K562 (cell line): ENCODE measurements at places on chromosomes 11 and 22. TPM values are rescaled to one million over a fixed set of nuclear protein-coding genes. Genes with fewer than 3 reads are reported as not detected.

GRCh38 chr11:540583-541432, 3.5 kb downstream of the LRRC56 start:
- no peak for DNase-seq

DNA sequence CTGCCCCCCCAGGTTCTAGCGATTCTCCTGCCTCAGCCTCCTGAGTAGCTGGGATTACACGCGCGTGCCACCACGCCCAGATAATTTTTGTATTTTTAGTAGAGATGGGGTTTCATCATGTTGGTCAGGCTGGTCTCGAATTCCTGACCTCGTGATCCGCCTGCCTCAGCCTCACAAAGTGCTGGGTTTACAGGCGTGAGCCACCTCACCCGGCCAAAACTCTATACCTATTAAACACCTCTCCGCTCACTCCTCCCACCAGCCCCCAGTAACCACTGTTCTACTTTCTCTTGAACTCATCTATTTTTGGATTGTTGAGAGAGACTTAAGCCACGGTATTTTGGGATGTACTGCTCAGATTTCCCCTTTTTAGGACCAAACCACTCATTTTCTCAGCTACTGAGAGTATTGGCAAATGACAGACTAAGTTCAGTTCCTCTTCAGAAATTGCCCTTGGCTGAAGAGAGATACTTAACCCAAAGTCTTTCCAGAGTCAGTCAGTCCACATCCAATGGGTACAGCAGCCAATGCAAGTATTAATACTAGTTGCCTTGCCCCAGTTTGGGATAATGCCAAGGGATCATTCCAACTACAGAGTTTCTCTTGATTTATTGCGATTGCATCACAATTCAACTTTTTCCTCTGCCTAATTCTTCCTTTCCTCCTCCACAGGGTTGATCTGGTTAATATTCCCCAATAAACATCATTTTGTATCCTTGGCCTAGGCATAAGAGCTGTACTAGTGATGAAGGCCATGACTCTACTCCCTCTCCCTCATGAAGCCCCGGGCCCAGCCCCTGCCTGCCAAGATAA, 36.8 kb upstream of the CSTF3 start:
- DNase-seq = no peak

The DSCAML1 gene
- not detected in 2 replicates for total RNA-seq

- peak; percentile 75 for DNase-seq
These were observed 5.7 kb upstream of the HINFP start for GRCh38 chr11:119115484-119116234.

The CD248 gene
- total RNA-seq = 0.09 and 0.20 TPM in 2 replicates

DNA sequence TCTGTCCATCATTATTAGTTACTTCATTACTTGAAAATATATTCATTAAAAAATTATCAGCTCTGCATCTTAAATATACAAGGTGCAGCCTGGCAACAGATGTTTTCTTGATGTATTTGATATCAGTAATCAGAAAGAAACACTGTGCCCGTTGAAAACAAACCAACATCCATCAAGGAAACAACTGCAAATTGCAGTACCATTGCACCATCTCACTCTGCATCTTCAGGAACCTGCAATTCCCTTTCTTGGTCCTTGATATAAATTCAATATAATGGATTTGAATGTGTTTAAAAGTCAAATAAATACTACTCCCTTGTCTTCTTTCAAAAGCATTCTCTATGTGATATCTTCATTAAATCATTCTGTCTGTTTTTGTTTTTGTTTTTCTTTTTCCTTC, 1131.2 kb downstream of the FAM181B start:
- DNase-seq = no peak

DNA sequence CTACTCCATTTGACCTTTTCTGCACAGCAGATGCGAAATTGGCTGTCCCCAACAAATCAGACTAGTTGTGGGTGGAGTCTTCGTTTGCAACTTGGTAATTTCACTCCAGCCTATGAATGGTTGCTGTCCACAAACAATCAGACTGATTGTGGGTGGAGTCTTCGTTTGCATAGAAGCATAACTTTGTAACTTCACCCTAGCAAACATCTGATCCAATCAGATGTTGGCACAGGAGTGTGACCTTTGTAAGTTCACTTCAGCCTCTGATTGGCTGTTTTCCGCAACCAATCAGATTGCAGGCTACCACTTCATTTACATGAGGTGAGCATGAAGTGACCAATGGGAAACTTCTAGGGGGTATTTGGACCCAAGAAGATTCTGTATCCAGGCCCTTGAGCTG, 16.3 kb upstream of the CABP2 start:
- DNase-seq = peak; percentile 62

- DNase-seq = peak; percentile 22
These were observed 84.6 kb downstream of the CLPB start for GRCh38 chr11:72349616-72350218.

DNA sequence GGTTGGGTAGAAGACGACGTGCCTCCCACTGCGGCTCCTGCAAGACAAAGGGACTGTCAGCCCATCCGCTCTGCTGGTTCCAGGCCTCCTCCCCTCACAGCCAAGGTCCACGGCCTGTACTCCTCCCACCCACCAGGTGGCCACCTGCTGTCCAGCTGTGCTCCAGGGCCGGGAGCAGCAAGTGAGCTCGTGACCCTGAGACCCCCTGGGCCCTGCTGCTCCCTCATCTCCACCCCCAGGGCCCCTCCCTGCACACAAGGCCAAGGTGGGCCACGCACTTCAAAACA, 27.4 kb downstream of the TSPAN4 start:
- peak; percentile 44 for DNase-seq

DNA sequence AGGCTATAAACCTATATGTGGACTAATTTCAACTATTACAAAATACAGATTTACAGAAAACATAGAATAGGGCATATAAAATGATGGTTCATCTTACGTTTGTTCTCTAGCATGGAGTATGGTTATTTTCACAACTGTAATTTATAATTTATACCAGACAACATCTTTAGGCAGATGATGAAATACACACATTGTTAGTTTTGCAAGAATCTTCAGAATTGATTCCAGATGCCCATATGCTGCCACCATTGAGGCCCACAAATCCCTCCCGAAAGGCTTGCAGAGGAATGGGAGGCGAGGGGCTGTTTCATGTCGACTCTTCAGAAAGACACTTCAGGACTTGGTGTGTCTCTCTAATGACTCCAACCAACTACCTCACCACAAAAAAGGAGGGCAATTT, 6.2 kb downstream of the PTPN5 start:
- no peak for DNase-seq

DNA sequence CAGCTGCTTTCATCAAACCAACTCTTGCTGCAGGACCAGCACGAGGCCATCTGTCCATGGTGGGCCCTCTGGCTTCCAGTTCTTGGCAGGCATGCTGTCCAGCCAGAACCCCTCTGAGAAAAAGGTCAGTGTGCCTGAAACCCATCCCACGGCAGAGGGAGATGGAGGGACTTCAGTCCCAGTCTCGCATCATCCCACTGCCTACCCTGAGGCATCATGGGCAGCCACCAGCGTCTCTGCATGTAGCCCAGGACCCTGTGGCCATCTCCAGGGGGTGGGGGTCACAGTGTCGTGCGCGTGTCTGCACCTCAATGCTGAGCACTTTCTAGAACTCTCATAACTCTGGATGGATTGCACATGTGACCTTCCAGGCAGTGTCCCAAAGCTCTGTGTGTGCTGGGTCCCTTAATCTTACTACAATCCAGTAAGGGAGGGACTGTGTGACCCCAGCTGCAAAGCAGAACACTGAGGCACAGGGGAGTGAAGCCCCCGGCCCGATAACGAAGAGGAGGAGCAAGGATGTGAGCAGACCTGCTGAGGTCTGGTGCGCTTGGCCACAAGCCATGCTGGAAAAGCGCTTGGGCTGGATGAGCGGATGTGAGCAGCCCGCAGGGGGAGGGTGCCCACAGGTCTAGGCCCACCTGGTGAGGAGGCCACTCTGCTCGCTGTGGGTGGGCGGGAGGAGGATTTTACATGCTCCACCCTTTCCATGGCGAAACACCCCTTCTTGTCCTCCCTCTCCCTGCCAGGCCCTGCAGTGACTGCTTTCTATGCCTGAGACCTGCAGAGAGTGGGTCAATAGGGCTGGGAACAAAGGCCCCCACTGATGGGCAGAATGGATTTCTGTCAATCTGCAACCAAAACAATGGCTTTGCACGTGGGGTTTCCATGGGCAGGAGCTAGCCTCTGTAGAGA, 1401.0 kb downstream of the BRD1 start:
- no peak for DNase-seq

The GGTLC3 gene
- total RNA-seq = not detected in 2 replicates

The ZFTA gene
- total RNA-seq = 8.4 and 12.3 TPM in 2 replicates

The FOLR2 gene
- total RNA-seq = 0.20 TPM in 1 of 2 replicates, not detected in the other
